ENCODE measurements at places on chromosomes 1 and 21. TPM values are rescaled to one million over a fixed set of nuclear protein-coding genes. Genes with fewer than 3 reads are reported as not detected.

Gene TMOD4
- 0.96 TPM for polyA plus RNA-seq

GRCh38 chr1:233064988-233065387, 114.6 kb downstream of the NTPCR start:
- DNase-seq, result no peak

DNA sequence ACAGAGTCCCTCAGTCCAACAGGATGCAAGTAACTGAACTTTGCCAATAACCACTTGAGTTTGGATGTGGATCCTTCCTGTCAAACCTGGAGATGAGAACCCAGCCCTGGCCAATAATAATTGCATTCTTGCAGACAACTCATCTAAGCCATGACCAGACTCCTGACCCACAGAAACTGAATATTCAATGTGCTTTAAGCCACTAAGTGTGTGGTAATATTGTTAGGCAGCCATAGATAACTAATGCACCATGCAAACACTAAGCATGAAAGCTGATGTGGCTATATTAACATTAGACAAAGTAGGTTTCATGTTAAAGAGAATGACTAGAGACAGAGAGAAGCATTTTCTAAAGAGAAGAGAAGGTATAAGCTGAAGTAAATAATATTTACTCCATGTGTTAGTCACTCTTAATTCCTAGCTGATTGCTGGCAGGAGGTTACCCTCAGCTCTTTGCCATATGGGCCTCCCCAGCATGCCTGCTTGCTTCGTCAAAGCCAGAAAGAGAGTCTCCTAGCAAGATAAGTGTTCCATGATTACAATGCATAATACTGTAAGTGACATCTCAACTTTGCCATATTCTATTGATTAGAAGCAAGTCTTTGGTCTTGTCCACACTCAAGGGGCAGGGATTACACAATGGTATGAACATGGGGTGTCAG, 276.4 kb upstream of the PLXNA2 start:
- no peak for DNase-seq

- DNase-seq, result no peak
Measured at GRCh38 chr1:58854576-58854975, 70.7 kb upstream of the JUN start.

GRCh38 chr1:211495584-211495983, 3.6 kb upstream of the RD3 start:
- DNase-seq, result no peak

Gene ARHGEF16
- polyA plus RNA-seq, result 16.1 TPM

Gene ZNF362
- polyA plus RNA-seq, result 59.2 TPM

DNA sequence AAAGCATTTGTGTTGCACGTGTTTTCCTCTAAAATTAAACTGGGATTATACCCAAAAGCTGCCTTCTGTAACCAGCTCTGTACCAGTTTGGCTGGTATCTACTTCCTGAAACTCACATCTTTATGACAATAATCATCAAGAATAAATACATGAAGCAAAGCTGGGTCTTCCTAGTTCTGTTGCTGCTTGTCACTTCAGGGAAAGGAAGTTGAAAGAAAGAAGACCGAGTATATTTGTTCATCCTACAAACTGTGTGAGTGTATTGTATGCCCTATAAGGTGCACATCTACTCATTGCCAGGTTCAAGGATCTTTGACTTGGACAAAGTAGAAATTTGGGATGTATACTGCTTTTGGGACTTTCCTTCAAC, 29.1 kb upstream of the IFNGR2 start:
- no peak for DNase-seq

DNA sequence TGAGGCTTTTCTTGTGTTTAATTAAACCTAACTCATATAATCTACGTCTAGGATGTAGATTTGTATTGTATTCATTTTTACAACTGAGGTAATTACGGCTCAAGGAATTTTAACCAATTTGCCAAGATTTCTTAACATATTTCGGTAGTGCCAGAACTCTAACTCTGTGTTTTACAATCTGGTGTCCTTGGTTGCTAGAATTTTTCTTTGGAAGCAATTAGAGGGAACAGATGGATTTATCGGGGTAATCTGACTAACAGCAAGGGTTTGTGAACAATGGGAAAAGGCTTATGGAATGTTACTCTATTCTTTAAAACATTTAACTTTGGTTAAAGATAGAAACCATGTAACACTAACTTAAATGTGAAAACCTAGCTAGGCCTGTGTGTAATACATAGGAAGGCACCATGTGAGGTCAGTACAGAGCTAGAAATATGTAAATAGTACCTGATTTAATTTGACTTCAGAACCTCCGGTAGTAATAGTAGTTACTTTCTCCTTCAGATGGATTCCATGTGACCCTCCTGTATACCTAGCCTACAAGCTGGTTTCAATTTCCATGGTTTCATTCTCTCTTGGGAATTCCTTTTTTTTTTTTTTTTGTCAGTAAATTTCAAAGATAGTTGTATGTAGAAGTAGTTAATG, 1.2 kb downstream of the MTF2 start:
- DNase-seq, result peak; percentile 47

GRCh38 chr1:197441999-197442414, 174.0 kb downstream of the CRB1 start:
- DNase-seq, result no peak

GRCh38 chr1:182196897-182197870, 135.7 kb upstream of the ZNF648 start:
- DNase-seq, result no peak

DNA sequence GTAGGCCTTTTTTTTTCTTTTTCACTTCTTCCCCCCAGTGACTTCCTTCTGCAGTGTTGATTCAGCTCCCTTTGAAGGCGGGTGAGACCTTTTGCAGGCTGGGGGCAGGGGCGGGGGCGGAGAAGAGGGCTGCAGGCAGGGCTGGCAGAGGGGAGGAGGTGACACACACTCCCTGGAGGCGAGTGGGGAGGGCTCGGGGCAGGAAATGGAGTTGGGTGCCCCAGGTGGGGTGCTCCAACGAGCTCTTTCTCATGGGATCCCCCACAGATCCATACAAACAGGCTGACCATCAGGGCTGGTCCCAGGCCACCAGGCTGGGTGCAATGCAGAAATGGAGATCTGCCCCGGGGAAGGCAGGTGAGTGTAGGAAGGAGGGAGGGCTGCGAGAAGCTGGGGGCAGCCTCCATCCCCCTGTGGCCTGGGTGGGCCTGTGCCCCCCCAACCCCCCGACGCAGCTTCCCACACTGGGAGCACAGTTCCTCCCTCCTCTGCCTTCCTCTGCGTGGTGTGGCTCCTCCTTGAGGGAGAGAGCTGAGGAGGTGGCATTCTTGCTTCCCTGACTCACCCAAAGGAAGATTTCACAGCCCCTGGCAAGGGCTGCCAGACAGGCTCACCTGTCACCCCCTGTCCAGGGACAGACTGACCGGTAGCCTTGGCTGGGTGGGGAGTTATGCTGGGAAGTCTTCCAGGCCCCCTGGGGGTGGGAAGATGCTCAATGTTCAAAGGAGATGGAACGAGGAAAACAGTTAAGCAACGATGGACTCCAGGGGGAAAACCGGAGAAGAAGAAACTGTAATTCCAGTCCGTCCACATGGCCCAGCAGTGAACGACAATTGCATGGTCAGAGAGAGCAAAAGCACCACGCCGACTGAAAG, 7.1 kb upstream of the ITGB2 start:
- no peak for DNase-seq

DNA sequence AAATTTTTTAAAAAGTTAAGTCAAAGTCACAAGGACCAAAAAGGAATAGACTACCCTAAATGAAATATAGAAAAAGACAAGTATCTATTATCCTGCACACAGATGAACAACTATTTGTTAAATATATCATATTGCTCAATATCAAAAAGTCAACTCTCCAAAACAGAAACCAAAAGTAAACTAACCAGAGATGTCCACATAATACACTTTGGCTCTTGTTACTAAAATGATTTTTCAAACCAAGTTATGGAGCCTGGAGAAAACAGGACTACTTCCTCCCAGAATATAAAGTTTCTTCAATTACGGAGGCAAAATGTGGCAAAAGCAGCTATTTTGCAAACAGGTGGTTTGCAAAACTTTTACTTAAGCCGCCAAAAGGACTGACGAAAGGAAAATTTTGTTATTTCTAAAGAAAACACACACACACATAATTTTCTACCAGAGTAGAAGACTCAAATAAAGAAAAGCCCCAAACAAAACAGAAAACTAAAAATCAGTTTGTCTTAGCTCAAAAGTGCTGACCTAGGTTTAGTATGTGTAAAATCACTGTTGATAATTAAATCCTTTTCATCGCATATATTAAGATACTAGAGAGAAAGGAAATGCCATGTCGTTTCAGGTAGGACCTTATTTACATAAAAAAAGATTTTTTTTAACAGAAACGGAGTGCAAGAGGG, 1.1 kb downstream of the DPYD start:
- no peak for DNase-seq

DNA sequence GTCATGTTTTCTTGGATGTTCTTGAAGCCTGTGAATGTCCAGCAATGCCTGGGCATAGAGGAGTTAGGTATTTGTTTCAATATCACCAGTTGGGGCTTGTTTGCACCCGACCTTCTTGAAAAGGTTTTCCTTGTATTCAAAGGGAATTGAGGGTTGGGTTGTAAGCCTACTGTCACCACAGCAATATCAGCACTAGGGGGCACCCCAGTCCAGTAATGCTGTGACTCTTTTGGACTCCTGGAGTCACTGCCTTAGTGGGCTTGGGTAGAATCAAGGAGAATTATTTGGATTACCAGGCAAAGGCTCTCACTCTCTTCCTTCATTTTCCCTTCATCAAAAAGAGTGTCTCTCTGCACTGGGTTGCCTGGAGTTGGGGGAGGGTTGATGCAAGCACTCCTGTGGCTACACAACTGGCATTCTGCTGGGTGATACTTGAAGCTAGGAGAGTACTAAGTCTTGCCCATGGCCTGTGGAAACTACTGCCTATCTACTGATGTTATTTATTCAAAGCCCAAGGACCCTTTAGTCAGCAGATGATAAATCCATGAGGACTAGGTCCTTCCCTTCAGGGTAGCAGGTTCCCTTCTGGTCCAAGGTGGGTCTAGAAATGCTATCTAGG, 34.5 kb downstream of the OR10R2 start:
- DNase-seq, result no peak

Gene SLC16A4
- polyA plus RNA-seq, result 119 TPM

DNA sequence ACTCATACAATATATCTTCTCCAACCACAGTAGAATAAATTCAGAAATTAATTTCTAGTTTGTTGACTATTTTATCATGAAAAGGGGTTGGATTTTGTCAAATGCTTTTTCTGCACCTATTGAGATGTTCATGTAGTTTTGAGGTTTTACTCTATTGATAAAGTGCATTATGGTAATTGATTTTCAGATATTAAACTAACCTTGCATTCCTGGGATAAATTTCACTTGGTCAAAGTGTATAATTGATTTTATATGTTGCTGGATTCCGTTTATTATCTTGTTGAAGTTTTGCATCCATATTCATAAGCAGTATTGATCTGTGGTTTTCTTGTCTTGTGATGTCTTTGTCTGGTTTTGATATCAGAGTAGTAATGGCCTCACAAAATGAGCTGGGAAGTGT, 34.4 kb upstream of the HYI start:
- DNase-seq, result no peak

- DNase-seq, result no peak
Measured at GRCh38 chr21:42648606-42649005, 4.8 kb upstream of the PDE9A start.

DNA sequence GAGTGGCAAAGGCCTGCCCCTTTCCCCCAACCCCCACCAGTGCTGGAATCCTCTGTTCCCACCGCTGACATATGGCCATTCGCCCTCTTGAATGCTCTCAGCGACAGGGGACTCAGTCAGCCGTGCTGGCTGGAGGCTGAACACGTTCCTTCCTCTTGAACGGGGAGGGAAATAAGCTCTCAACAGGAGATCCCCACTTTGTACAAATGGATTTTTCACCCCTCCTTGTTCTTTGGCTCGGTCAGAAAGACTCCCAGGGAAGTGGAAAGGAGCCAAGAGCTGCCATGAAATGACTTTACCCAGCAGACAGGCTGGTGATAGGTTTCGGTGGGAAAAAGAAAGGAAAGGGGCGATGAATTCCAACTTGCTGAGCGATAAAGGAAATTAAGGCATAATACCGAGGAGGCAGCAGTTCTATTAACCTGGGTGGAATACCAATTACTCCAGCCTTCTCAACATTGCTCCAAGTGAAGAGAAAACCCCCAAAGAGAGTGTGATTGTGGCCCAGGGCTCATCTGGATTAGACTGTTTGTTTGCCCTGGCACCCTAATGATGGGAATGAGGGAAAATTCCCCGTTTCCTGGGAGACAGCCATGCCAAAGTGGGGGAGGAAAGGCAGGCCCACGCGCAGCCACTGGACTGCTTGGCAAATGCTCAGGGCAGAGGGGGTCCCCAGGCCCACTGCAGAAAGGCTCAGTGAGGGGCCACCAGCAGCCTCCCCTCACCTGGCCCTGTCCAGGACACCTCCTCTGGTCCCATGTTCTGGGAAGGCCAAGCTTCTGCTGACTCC, 23.9 kb downstream of the LRP8 start:
- no peak for DNase-seq

Gene S100B
- polyA plus RNA-seq, result 16.6 TPM

DNA sequence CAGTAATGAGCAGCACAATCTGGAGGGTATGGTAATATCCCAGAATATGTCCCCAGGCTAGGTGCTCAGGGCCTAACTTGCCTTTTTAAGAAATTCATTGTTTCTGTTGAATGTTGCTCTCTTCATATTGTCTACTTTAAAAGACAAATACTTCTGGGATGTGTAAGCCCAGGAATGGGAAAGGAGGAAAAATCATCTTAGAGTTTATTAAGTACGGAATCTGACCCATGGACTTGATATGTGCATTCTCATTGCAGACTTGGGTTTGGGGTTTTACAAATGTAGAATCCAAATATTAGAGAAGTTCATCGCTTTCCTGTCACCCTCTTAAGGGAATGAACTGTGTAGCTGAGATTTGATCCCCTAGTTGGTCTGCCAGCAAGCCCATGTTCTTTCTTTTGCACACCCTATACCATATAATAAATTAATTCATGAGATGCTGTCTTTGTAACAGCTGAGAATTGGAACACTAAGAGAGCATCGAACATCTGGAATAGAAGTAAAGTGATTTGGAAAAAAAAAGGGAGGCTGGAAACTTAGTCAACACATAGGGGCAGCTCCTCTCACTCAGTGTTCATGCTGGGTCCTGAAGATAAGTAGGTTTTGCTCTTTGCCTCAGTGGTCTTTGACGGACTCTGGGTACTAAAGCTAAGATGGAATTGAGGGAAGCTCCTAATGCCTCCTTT, 235.8 kb upstream of the C1orf105 start:
- DNase-seq, result no peak

- no peak for DNase-seq
Measured at GRCh38 chr1:213883618-213884017, 104.2 kb upstream of the PROX1 start.

Gene LHX8
- not detected for polyA plus RNA-seq

All from right renal pelvis (tissue), 4 donors.